ENCODE measurements at places on chromosomes 12 and 14.
A peak's percentile ranks its signal among the peaks of the same experiment; 100 is the strongest.

- no peak for DNase-seq
Measured at GRCh38 chr14:76612654-76613053, 148.6 kb upstream of the VASH1 start.

GRCh38 chr14:61671082-61671481 lies 24.2 kb upstream of the HIF1A start:
- DNase-seq, result no peak

DNA sequence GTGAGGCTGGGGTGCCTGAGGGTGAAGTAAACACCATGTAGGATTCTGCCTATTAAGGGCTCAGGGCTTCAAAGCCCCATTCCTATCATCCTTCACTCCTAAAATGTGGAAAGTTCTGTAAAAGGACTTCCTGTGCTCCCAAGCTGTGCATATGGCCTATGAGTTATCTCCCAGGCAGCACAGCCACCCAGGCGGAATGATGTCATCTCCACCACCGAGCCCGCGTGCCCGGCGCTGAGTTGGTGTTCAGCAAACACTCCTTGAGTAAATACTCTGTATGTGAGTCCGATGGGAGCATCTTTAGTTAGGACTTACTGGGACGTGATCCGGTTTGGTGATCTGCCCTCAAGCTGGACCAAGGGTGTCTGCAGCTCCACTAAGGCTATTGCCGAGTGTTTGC lies 437.3 kb downstream of the MED13L start:
- DNase-seq, result no peak

- no peak for DNase-seq
Measured at GRCh38 chr12:98793121-98793520, 148.0 kb downstream of the APAF1 start.

DNA sequence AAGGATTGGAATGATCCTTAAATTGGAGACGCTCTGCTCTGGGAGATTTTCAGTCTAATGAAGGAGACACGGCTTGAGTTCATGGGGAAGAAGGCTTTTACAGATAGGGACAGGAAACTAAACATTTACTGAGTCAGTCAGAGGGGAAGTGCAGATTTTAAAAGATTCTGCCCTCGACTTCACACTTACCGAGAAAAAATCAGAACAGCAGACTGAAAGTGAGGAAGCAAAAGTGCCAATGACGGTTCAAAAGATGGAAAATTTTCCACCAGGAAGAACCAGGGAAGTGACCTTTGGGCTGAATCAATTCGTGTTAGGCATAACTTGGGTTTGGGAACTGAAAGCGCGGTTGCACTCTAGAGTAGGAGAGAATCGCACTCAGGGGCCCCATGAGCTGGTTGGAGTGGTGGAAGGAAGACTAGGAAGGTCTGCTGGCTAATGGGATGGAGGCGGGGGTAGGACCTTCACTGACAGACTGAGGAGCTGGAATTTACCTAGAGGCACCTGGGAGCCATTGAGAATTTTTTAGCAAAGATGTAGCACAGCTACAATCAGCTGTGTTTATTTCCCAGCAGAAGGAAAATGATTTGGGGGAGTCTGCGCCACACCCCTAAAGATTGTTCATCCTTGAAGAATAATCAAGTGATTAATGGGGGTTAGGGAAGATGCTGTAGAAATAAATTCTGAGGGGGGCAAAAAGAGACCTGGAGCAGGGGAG lies 1.2 kb downstream of the KCNK13 start:
- no peak for DNase-seq

DNA sequence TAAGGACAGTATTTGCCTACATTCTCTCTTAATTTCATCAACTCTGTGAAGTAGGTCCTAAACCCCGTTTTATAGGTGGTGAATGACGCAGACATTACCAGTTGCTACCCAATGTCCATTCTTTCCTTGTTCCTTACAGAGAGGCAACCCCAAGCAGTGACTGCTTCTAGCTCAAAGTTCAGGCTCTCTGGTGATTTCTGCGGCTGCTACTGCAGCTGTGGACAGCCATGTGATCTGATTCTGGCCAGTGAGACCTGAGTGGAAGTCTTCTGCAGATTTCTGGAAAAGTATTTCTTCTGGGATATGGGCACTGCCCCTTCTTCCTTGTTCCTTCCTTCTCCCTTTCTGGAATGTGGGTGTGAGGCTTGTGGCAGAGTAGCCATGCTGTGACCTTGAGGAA lies 82.9 kb downstream of the ARF6 start:
- no peak for DNase-seq

DNA sequence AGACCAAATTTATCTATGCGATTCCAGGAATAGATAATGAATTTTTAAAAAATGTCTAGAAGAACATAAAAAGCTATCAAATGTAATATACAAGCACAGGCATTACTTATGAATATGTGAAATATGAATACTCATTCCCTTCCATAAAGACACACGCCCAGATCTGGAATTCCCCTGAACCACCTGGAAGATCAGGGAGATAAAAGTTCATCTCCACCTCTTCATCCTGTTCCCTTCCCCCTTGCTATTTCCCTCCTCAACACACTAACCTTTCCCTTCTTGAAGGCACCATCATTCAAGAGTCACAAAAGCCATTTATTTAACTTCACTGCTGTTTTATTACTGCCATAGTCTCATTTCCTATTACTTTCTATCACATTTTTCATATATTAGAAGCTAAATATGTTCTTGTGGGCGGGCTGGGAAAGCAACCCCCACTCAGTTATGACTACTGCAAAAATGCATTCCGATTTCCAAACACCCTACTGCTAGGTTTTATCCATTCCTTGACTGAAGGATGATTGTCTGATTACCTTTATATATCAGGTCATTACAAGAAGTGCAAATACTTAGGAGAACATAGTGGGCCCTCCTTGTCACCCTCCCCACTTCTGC lies 16.1 kb downstream of the FGD6 start:
- no peak for DNase-seq

- no peak for DNase-seq
Measured at GRCh38 chr12:6928022-6928702, 403 bp downstream of the ATN1 start.

GRCh38 chr14:74661726-74662450 lies 49.9 kb upstream of the LTBP2 start:
- DNase-seq, result no peak

DNA sequence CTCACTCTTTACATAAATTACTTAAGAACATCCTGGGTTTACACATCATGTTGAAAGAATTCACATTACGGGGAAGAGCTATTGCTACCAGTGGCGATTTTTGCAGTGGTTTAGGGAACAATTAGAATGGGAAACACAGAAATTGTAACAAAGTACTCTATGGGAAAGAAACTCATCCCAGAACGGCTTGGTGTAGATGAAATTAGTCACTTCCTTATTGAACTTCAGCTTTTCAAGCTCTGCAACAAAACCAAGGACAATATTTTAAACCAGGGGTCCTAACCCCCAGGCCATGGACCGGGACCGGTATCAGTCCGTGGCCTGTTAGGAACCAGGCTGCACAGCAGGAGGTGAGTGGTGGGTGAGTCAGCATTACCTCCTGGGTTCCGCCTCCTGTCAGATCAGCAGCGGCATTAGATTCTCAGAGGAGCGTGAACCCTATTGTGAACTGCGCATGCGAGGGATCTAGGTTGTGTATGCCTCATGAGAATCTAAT lies 32.3 kb upstream of the FICD start:
- DNase-seq, result no peak

GRCh38 chr14:78567343-78567742 lies 397.2 kb downstream of the NRXN3 start:
- peak; percentile 39 for DNase-seq

DNA sequence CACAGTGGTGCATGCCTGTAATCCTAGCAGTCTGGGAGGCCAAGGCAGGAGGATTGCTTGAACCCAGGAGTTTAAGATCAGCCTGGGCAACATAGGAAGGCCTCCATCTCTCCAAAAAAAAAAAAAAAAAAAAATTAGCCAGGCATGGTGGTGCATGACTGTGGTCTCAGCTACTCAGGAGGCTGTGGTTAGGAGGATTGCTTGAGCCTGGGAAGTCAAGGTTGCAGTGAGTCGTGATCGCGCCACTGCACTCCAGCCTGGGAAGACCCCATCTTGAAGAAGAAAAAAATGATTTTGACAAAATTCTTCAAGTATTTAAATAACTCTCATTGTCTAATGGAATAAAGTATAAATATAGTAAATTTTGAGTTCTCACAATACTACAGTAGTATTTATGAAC lies 219.2 kb upstream of the SSTR1 start:
- no peak for DNase-seq

GRCh38 chr14:106218174-106218573 lies 691.8 kb downstream of the TMEM121 start:
- DNase-seq, result no peak

DNA sequence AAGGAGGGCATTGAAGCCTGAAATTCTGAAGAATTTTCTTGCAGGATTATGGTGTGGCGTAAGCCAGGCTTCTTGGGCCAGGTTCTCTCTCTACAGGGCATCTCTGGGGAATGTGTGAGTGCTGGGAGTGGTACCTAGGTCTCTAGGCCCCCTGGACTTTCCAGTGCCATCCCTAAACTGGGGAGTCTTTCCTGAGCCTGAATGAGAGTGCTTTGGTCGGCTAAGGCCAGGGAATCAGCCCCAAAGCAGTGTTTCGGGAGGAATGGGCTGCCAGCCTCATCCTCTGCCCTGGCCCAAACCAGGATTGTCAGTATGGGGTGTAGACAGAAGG lies 93.9 kb downstream of the CALM1 start:
- DNase-seq, result no peak

DNA sequence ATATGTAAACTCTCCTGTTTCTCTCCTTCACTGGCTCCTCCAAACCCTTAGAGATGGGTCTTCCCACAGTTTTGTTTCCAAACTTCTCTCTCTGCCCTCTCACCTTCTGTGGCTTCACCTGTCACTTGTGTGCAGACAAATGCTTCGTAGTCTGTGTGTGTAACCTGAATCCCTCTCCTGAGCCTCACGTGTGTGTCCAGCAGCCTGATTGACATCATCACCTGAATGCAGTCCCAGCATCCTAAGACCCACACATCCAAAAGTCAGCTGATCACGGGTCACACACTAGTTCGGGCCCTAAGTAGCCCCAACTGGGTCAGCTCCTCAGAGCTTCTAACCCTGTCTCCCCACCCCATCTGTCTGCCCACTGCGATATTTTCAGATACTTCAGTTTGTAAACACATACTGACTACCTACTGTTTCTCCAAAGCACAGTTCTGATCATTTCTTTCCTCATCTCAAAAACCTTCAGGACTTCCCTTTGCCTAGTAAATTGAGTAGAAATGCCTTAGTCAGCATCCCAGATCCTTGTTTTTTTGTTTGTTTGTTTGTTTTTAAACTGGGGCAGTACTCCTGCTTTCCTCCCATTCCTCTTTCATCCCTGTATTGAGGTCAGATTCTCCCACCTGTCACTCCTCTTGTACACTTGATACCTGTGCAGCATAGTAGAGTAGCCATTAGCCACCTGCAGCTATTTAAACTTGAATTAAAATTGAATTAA lies 23.7 kb downstream of the FNTB start:
- DNase-seq, result no peak

- DNase-seq, result no peak
Measured at GRCh38 chr12:53677016-53677799, 1.3 kb upstream of the ATP5MC2 start.

DNA sequence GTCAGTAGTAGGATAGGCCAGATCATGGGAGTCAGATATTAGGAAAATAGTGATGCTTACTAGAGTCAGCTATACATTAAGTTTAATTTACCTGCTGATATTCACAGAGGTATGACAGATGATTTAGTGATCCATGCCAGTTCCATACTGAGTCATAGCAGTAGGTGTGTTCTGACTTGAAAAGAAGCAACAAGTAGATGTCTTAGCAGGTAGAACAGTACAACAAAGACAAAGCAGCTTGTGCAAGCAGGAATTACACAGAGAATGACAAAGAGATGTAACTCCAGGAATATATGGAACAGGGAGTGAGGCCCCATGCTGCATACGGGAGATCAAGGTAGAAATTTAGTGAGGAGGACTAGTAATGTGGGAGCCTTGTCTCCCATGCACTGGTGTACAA lies 556.9 kb downstream of the SLC16A7 start:
- no peak for DNase-seq

- no peak for DNase-seq
Measured at GRCh38 chr12:1908758-1909157, 9.7 kb downstream of the CACNA2D4 start.

- DNase-seq, result no peak
Measured at GRCh38 chr12:11233532-11233931, 36.0 kb downstream of the PRB3 start.

Measured in NCI-H2029 treated with DMSO at 0.1 percent for 48 hours (cell line).